Natural killer cell (primary cell): ENCODE measurements at places on chromosomes 7 and 10.

- no peak for DNase-seq
Measured at GRCh38 chr7:39353615-39354376, 212.4 kb upstream of the YAE1 start.

DNA sequence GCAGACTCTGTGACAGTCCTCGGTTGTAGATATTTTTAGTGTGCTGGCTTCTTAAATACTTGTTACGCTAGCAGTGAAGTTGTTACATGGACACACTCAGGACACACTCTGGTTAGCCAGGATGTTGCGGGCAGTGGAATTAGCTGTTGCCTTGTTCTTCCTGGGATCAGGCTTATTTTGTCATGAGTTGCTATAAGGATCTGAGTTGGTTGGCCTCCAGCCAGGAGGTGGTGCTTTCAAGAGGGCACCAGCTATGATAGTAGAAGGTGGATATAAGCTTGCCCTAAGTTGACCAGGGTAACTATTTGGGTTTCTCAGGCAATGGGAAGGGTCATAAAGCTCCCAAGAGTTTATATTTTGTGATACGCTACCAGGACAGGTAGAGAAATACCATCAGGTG is 150.1 kb upstream of the C1GALT1 start:
- no peak for DNase-seq

- no peak for DNase-seq
Measured at GRCh38 chr10:53573498-53573897, 800.9 kb upstream of the MBL2 start.

DNA sequence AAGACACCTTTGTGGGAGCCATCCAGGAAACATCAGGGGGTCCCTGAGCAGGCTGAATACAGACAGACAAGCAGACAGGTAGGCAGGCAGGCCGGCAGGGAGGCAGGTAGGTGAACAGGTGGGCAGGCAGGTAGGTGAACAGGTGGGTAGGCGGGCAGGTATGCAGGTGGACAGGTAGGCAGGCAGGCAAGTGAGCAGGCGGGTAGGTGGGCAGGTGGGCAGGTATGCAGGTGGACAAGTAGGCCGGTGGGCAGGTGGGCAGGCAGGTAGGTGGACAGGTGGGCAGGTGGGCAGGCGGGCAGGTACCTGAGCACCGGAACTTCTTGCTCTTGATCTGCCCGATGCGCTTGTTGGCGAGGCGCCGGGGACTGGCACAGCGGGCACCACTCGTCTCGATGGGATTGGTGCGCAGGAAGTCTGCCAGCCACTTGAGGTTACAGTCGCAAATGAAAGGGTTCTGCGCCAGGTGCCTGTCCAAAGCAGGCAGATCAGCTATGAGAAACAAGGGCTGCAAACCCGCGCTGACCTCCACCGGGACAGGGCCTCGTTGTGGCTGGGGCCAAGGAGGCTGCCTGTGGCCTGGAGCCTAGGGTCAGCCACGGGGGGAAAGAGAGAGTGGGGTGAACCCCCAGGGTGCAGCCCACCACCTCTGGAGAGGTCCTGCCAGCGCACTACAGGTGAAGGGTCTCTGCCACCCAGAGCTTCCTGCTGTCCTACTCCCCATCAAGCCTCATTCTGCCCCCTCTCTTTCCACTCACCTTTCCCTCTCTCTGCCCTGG is 136.9 kb downstream of the SLIT1 start:
- no peak for DNase-seq

DNA sequence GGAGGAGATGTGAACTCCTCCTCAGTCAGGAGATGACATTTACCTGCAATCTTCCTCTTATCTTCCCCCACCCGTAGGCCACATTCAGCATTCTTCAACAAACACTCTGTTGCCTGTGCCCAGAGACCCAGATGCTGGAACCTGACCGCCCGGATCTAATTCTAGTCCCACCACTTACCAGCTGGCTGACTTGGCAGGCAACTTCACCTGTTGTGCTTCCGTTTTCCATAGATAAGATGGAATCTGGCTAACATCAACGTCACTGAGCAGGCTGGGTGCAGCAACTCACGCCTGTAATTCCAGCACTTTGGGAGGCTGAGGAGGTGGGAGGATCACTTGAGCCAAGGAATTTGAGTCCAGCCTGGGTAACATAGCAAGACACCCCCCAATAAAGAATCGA is 21.3 kb upstream of the FXYD4 start:
- DNase-seq, result no peak

GRCh38 chr7:30446266-30446665 is 32.3 kb downstream of the NOD1 start:
- no peak for DNase-seq

GRCh38 chr10:2280713-2281300 is 543.5 kb upstream of the ADARB2 start:
- no peak for DNase-seq

GRCh38 chr10:59107147-59107546 is 69.3 kb upstream of the PHYHIPL start:
- DNase-seq, result no peak

DNA sequence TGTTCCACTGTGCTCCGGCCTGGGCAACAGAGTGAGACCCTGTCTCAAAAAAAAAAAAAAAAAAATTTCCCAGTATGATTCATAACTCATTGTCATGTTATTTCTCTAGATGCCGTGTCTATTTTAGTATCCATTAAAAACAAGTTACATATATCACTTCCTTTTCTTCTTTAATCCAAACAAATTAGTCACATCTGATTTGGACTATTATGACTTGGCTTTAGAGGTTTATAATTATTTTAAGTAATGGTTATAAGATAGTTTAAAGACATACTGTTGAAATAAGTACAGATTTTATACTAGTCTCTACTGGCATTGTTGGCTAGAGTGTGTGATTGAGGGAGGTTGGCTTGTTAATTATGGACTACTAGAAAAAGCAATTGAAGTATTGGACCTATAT is 53.3 kb downstream of the ZMYND11 start:
- DNase-seq, result no peak

- no peak for DNase-seq
Measured at GRCh38 chr10:69102440-69102839, 14.5 kb downstream of the SRGN start.

DNA sequence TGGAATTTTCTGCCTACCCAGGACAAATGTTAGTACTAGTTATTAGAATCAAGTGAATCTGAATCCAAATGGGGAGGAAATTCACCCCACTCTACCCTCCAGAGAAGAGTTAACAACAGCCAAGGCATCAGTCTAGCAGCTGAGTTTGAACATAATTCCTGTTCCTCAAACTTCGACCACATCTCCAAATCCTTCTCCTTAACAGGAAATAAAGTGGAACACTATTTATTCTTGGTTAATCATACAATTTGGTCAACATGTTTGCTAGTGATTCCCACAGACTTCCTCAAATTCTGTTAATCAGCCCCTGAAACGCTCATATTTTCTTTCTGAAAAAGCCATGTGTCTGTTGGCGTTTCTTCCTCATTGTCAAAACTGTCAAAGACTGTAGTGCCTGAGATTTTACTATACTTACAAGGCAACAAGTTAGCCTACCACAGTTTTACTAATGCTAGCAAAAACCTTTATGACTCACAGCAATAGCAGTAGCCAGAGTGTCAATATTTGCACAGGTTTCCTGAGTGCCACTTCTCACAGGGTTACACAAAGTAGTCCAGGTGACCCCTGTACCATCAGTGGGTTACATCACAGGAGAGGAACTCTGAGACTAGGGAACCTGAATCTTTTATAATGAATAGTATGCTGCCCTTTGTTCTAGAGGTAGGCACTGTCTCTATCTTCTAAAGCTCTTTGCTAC is 202.9 kb downstream of the GRM3 start:
- no peak for DNase-seq

- DNase-seq, result no peak
Measured at GRCh38 chr7:3682028-3682710, 381.1 kb downstream of the SDK1 start.

DNA sequence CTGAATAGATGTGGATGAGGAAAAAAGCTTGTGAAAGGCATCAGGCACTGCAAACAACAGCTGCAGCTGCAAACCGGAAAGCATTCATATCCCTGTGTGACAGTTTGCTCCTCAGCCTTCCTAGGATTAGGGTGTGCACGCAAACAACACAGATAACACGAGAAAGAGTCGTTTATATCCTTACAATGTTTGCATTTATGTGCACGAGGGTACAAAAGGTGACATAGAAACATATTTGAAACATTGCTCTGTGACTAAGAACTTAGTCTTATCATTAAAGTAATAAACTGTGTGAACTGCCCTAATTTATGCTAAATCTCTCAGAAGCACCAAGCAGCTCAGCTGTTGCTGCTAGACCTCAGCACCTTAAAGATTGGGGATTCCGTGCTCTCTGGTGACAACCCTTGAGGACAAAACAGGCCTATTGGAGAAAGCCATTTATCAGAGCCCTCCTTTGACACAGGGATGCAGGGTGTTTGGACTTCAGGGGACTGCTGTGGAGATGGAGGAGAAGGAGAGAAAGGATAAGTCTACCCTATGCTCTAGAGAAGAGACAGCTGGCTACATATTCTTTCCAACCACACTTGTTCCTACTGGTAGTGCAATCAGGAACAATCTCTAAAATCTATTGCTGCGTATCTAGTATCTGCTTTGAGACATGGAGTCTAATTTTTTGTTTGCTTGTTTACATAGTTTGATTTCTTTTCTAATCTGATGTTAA is 176.2 kb downstream of the GNAT3 start:
- DNase-seq, result no peak

DNA sequence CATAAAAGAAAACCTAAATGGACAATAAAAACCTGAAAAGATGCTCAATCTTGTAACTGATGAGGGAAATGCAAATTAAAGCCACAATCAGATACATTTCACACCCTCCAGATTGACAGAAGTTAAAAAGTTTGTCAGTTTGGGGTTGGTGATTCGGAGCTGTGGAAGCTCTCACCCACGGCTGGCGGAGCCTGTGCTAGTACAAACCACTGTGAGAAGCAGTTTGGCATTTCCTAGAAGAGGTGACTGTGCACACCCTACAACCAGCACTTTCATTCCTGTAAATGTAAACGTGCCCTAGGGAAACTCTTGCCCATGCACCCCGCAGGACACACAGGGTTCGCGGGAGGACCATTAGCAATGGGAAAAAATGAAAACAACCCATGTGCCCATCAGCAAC is 114.1 kb downstream of the BMS1 start:
- no peak for DNase-seq

DNA sequence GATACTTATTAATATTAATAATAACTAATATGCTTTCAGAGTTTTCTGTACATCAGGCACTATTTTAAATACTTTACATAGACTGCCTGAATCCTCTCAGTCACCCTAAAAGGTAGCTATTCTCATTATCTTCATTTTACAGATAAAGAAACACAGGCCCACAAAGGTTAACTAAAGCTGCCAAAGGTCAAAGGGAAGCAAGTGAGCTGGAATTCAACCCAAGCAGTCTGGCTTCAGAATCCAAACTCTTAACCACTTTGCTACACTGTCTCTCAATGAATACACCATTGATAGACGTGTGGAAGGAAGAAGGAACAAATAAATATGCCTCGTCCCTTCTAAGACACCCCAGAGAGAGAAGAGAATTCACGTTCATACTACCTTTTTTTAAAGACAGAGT is 52.0 kb downstream of the GFRA1 start:
- DNase-seq, result no peak

DNA sequence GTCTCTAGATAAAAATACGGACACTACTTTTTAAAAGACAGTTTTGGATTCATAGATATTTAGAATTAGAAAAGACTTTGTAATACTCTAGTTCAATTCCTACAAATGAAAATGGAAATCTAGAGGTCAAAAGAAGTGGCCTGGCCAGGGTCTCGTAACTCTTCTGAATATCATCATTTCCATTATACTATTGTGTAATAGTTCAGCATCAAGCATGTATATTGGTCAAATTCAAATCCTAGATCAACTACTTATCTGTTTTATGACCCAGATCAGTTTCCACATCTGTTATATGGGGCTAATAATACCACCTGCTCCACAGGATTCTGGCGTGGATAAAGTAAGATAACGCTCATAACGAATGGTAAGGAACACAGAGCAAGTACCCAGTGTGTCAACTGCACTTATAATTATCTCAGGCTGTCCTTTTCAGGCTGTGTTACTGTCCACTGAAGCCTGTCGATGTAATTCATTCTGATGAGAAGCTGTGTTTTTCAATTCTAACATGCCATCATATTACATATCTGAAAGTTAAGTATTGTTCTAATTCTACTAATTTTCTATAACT is 54.3 kb downstream of the ARHGAP21 start:
- DNase-seq, result no peak

DNA sequence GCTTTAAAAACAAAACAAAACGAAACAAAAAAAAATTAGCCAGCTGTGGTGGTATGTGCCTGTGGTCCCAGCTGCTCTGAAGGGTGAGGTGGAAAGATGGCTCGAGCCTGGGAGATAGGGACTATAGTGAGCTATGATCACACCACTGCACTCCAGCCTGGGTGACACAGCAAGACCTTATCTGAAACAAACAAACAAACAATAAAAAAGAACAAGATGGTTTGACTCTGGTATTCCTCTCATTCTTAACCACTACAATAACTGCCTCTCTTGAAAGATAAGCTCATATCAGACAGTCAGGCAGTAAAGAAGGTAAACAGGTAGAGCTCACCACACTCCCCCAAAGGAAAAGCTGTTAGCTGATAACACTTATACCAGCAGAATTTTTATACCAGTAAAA is 14.1 kb upstream of the DUSP5 start:
- no peak for DNase-seq

DNA sequence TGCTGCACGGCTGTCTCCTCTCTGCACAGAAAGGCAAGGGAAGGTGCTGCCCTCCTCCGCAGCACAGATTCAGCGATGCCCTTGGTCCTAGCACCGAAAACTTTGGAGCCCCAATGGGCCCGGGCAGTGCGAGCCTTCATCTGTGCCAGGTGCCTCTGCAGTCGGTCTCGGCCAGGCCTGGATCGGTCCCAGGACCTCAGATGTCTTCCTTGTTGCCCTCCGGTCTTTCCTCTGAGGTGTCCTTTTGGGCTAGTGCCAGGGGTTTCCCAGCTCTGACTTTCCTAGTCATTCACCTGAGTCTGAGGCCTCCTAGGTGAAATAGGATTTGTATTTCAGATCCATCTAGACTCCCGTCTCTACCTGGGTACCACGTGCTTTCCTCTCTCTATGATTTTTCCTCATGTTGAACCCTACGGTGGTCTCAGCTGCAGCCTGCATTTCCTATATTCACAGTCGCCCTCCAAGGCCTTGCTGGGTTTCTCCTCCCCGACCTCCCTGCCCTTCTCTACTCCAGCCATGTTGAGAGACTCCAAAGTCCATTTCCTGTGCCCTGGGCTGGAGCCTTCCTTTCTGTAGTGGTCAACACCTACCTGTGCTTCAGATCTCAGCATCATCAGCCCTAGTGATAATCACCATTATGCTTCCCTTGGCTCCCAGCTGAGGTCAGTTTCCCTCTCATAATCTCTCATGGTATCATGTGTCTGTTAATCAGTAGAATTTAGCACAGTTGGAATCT is 92.0 kb upstream of the PRSS58 start:
- no peak for DNase-seq

- DNase-seq, result no peak
Measured at GRCh38 chr10:18436902-18437301, 214.5 kb downstream of the NSUN6 start.

DNA sequence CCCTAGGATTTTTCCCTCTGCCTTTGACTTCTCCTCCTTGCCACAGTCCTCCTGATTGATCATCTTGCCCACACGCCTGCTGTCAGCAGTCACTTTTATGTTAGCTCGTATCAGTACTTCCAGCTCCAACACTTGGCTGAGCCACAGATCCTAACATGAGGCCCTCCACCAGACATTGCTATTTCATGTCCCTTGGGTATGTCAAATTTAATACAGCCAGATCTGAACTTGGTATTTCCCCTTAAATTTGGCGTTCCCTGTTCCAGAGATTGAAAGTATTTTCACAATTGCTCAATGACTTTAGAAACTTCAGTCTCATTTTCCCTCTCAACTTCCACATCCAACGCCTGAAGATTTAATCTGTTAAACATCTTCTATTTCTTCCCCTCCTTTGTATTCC is 140.4 kb downstream of the RNLS start:
- no peak for DNase-seq
